Fibroblast of lung (primary cell): ENCODE measurements at places on chromosomes 4 and X. TPM values are rescaled to one million over a fixed set of nuclear protein-coding genes. Genes with fewer than 3 reads are reported as not detected.

Gene TLR1
- total RNA-seq: 1.3 and 1.7 TPM in 2 replicates

Gene TLR10
- total RNA-seq: not detected in 2 replicates

Gene FAAH2
- total RNA-seq: under 0.01 and 0.33 TPM in 2 replicates

Gene SLC2A9
- 2.3 and 2.8 TPM in 2 replicates for total RNA-seq

Gene RRH
- under 0.01 TPM in 2 replicates for total RNA-seq

Gene KIAA1210
- total RNA-seq: not detected in 2 replicates

Gene WDR17
- total RNA-seq: 2.1 and 4.5 TPM in 2 replicates

Gene PAGE2
- not detected in 2 replicates for total RNA-seq

Gene HAND2
- total RNA-seq: under 0.01 TPM in 2 replicates

Gene CD99L2
- total RNA-seq: 36.2 and 40.6 TPM in 2 replicates

Gene ARHGAP6
- total RNA-seq: 6.9 and 11.7 TPM in 2 replicates

Gene PAQR3
- total RNA-seq: 10.8 and 15.5 TPM in 2 replicates

Gene STPG2
- total RNA-seq: under 0.01 and 0.17 TPM in 2 replicates

Gene MMRN1
- under 0.01 TPM in 2 replicates for total RNA-seq

Gene TEX11
- under 0.01 TPM in 1 of 2 replicates, not detected in the other for total RNA-seq

Gene MUC7
- total RNA-seq: not detected in 2 replicates

Gene NR0B1
- 1.8 and 4.6 TPM in 2 replicates for total RNA-seq

Gene LAGE3
- total RNA-seq: 13.4 and 20.5 TPM in 2 replicates

Gene KLHL34
- total RNA-seq: 0.17 TPM in 1 of 2 replicates, not detected in the other

Gene SPARCL1
- 2.3 and 4.1 TPM in 2 replicates for total RNA-seq

Gene IRF2
- total RNA-seq: 30.9 and 31.8 TPM in 2 replicates

Gene FAM184B
- total RNA-seq: under 0.01 TPM in 1 of 2 replicates, not detected in the other

Gene NLGN3
- total RNA-seq: 0.51 and 0.83 TPM in 2 replicates

Gene CPLX1
- total RNA-seq: 0.66 TPM in 1 of 2 replicates, not detected in the other

Gene BCLAF3
- 6.9 and 10.7 TPM in 2 replicates for total RNA-seq

Gene RHOXF2
- total RNA-seq: not detected in 2 replicates

Gene PABPC4L
- total RNA-seq: 0.77 and 1.2 TPM in 2 replicates

Gene MTTP
- 0.26 and 0.83 TPM in 2 replicates for total RNA-seq

Gene VEGFC
- total RNA-seq: 49.6 and 67.2 TPM in 2 replicates

Gene EXOSC9
- 15.5 and 16.2 TPM in 2 replicates for total RNA-seq

Gene FRMD7
- under 0.01 and 0.26 TPM in 2 replicates for total RNA-seq
